GM23338 (cell line): ENCODE measurements at places on chromosomes 12 and 14. TPM values are rescaled to one million over a fixed set of nuclear protein-coding genes. Genes with fewer than 3 reads are reported as not detected.

DNA sequence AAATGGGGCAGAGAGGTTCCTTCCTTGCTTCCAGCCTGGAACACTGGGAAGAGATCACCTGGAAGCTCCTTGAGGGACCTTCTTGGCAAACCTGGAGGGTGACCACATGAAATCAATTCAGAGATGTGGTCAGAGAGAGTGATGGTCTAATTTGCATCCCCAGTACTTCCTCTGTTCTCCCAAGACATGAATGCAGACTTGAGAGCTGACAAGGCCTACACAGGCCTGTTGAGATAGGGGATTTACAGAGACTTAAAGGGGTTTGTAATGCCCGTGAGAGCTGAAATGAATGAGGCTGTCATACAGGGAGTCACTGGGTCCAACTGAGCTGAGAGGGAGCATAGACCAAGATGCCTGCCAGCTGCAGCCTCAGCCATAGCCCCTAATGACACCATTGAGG, 45.1 kb downstream of the TMX1 start:
- H3K27me3 ChIP-seq = no peaks in the 10 kb centered on the region
- no peaks in the 10 kb centered on the region for H3K4me1 ChIP-seq
- H3K27ac ChIP-seq = no peak overlapping the region
- no peak overlapping the region for H3K4me3 ChIP-seq

DNA sequence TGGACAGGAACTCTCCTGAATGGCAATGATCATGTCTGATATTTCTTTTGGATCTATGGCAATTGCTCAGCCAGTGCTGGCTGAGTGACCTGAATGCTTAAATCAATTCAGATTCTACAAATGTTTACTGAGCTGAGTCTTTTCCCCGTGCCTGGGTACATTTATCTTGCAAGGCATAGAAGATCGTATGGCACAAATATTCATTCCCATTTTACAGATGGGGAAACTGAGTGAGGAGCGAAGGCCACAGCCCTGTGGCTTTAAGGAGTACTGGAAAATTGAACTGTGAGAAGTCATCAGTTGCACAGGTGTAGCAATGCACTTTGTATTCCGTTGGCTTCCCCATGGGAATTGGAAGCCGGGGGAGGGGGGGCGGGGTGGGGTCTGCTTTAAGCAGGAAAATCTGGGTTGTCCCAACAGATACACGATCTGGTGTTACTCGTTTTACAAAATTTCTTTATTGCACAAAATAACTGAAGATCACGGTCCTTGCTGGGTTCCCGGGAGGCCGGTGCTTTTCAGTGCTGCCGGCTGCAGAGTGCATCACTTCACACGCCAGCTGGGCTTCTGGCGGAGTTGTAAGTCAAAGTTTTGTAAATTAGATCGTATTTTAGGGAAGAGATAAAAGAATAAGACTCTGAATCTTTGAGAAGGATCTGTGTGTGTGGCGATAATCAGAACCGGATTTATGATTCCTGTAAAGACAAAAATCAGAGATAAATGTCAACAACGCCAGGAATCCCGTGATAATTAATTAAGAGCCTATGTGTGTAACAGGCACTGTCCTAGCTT, 75.0 kb upstream of the MAP1LC3B2 start:
- no peaks in the 10 kb centered on the region for H3K27me3 ChIP-seq
- H3K4me1 ChIP-seq = no peaks in the 10 kb centered on the region
- H3K4me3 ChIP-seq = no peak overlapping the region
- no peaks in the 10 kb centered on the region for H3K36me3 ChIP-seq
- no peak overlapping the region for H3K27ac ChIP-seq
- DNase-seq = no peak

- H3K4me3 ChIP-seq = no peak overlapping the region
- H3K27ac ChIP-seq = no peak overlapping the region
- H3K27me3 ChIP-seq = no peaks in the 10 kb centered on the region
- DNase-seq = no peak
- peaks cover 17% of the 10 kb centered on the region for H3K4me1 ChIP-seq
These were observed 4.3 kb upstream of the TPI1 start for GRCh38 chr12:6863033-6863432.

GRCh38 chr14:97594306-97594705, 797.1 kb downstream of the VRK1 start:
- no peaks in the 10 kb centered on the region for H3K36me3 ChIP-seq
- no peaks in the 10 kb centered on the region for H3K4me1 ChIP-seq
- no peak overlapping the region for H3K4me3 ChIP-seq
- no peak overlapping the region for H3K27ac ChIP-seq
- DNase-seq = no peak

- DNase-seq = peak; percentile 88
- H3K4me1 ChIP-seq = no peaks in the 10 kb centered on the region
- no peaks in the 10 kb centered on the region for H3K27me3 ChIP-seq
- no peaks in the 10 kb centered on the region for H3K36me3 ChIP-seq
- H3K4me3 ChIP-seq = no peak overlapping the region
These were observed 235.0 kb downstream of the ATP23 start for GRCh38 chr12:58176296-58176869.

- no peak for DNase-seq
- no peaks in the 10 kb centered on the region for H3K27me3 ChIP-seq
- H3K4me1 ChIP-seq = no peaks in the 10 kb centered on the region
- H3K27ac ChIP-seq = no peak overlapping the region
- H3K4me3 ChIP-seq = no peak overlapping the region
These were observed 358.8 kb downstream of the GLT1D1 start for GRCh38 chr12:129211862-129212630.

DNA sequence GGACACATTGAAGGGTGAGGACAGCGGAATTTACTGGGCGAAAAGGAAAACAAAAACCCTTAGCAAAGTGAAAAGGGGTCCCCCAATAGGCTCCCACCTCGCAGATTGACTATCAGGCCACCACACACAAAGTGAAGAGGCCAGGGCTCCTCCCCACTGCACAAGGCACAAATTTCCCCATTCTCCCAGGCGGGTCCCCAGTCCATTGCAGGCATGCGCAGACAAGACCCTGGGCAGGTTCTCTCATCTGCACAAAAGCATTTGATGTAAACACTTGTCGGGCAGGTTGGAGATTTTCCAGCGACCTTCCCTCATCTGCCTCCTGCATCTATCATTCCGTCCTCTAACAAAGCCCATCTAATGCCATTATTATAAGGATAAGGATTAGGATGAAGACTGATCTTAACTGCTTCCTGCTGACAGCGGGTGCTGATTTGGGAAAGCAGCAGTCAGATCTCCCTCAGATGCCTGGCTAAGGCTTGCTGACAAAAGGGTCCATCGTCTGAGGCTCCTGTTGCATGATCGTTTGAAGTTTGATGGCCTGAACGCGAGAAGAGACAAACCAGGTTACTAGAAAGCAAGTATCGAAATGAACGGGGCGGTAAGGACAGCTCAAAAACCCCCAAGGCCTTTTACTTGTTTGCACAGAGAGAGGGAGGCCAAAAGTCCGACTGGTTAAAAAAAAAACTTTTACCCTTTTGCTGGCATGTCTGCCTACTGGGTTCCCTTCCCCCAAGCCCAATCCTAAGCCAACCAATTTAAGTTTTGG, 14.4 kb downstream of the ASCL4 start:
- H3K27me3 ChIP-seq = no peaks in the 10 kb centered on the region
- peaks cover 8% of the 10 kb centered on the region for H3K4me1 ChIP-seq
- DNase-seq = no peak
- H3K4me3 ChIP-seq = no peak overlapping the region
- H3K27ac ChIP-seq = no peak overlapping the region

DNA sequence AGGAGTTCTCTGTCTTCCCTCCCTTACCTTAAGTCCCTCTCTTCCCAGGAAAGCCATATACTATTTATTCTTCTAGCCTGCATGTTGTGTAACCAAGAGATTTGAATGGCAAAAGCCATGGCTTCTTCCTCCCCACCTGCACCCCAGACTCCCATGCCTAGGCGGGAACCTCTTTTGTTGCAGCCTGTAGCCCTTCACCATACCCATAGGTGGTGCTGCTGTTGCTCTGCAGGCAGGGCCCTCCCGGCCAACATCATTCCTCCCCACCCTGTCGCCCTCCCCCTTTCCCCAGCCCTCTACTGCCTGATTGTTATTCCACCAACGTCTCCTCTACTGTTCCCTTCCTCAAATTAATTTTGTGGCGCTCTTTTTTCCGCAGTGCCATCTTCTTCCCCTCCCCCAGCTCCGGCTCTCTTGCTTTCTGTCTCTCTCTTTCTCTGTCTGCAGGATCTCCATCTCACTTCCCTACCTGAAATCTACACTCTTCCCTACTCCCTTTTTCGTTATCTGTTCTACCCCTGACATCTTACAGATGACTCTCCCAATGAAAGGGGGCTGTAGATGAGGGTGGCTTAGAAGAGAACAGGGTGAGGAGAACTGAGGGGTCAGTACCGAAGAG, 13.8 kb downstream of the NGDN start:
- H3K27ac ChIP-seq = peak overlapping the region; percentile 96
- peak; percentile 93 for DNase-seq
- peaks cover 51% of the 10 kb centered on the region for H3K4me1 ChIP-seq
- H3K36me3 ChIP-seq = no peaks in the 10 kb centered on the region; the same call in 1 of the 2 replicates
- H3K4me3 ChIP-seq = peak overlapping the region; percentile 43
- no peaks in the 10 kb centered on the region for H3K27me3 ChIP-seq

DNA sequence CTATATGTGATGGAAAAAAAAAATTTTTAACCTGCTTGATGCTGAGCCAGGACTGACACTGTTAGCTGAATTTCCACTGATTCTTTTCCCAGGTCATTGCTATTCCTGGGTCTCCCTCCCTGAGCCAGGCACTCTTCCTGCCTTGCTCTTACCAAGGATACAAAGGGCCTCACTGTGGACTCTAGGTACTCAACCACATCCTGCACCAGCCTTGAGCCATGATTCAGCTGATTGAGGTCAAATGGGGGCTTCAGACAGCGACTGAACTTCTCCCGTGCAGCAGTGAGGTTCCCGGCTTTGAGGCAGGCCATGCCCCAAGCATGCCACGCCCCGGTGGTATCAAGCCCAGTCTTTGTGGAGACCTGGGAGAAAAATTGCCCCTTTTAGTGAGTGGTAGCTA, 54.3 kb downstream of the ZFYVE26 start:
- no peaks in the 10 kb centered on the region; the same call in 1 of the 2 replicates for H3K36me3 ChIP-seq
- no peak overlapping the region for H3K4me3 ChIP-seq
- no peaks in the 10 kb centered on the region for H3K27me3 ChIP-seq
- no peak for DNase-seq
- no peak overlapping the region for H3K27ac ChIP-seq
- H3K4me1 ChIP-seq = no peaks in the 10 kb centered on the region

GRCh38 chr14:92688434-92689375, 59.7 kb downstream of the LGMN start:
- H3K27me3 ChIP-seq = peaks cover 23% of the 10 kb centered on the region
- no peaks in the 10 kb centered on the region for H3K36me3 ChIP-seq
- H3K4me3 ChIP-seq = peak overlapping the region; percentile 63

DNA sequence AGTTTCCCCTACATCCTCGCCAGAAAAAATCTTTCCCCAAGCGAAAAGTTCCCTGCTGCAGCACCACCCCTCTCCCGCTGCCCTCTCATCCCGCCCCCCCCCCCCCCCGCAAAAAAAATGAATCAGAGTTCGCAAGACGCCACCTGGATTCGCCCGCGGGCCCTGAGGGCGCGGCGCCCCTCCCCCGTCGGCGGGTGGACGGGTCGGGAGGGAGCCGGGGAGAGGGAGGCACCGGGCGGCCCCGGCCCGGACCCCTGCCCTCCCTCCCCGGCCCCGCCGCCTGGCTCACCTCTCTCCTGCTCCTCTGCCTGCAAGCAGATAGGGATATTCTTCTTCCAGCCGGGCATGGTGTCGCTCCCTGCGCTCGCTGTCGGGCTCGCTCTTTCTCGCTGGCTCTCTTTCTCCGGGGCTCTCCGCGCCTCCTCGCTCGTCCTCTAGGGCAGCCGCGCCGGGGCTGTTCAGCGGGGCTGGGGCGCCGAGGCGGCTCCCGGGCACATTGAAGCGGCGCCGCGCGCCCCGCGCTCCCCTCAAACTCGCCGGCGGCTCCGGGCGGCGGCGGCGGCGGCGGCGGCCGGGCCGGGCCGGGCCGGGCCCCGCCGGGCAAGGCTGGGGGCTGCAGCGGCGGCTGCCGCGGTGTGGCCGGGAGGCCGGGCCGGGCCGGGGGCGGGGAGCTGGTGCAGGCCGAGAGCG, 200.3 kb upstream of the CAND1 start:
- H3K4me3 ChIP-seq = peak overlapping the region; percentile 86
- no peak overlapping the region for H3K27ac ChIP-seq
- peak; percentile 74 for DNase-seq
- peaks cover 19% of the 10 kb centered on the region for H3K4me1 ChIP-seq

DNA sequence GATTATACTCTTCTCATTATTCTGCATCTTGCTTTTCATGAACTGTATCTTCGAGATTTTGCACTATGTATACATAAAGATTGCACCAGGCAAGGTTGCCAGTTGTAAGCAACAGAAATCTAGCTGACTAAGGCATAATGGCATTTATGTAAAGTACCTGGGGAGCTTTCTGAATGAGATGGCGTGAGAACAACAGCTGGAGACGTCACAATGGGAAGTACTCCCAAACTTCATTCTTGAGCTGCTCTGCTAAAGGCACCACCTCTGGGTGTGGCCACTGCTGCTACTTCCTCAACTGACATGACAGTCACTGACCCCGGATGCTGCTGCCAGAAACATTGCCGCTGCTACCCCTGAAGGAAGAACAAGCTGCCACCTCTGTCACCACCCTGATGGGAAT, 220.7 kb downstream of the NOVA1 start:
- no peaks in the 10 kb centered on the region for H3K4me1 ChIP-seq
- no peaks in the 10 kb centered on the region; the same call in 1 of the 2 replicates for H3K36me3 ChIP-seq
- no peaks in the 10 kb centered on the region for H3K27me3 ChIP-seq
- DNase-seq = peak; percentile 59

GRCh38 chr14:80906946-80907345, 34.6 kb downstream of the CEP128 start:
- no peak for DNase-seq
- H3K4me1 ChIP-seq = no peaks in the 10 kb centered on the region
- H3K27me3 ChIP-seq = no peaks in the 10 kb centered on the region
- H3K4me3 ChIP-seq = no peak overlapping the region
- no peak overlapping the region for H3K27ac ChIP-seq

DNA sequence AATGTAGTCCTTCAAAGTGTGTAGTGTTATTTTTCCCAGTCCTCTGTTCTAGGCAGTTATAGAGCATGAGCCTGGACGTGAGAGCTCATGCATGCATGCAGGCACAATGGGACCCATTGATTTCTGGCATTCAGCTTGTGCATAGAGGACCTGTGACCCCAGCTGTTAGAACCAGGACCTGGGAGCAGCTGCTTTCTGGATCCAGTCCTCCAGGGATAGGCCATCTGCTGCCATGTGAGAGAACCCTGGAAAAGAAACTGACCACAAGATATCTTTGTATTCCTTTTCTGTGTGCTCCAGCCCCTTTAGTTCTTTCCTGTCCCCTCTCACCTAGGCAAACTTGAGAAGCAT, 76.9 kb downstream of the SUSD6 start:
- no peaks in the 10 kb centered on the region for H3K4me1 ChIP-seq
- H3K27ac ChIP-seq = no peak overlapping the region
- H3K4me3 ChIP-seq = no peak overlapping the region

The IL31 gene
- not detected in 2 replicates for polyA plus RNA-seq

The SLC5A8 gene
- 0.10 TPM in 1 of 2 replicates, not detected in the other for polyA plus RNA-seq

The NUAK1 gene
- polyA plus RNA-seq = 4.7 and 5.4 TPM in 2 replicates

The NEUROD4 gene
- 0.05 and 0.13 TPM in 2 replicates for polyA plus RNA-seq

The FOXA1 gene
- 0.12 TPM in 1 of 2 replicates, not detected in the other for polyA plus RNA-seq

The PRDM4 gene
- polyA plus RNA-seq = 4.9 and 5.2 TPM in 2 replicates

The PLEKHD1 gene
- polyA plus RNA-seq = 0.14 and 0.19 TPM in 2 replicates

The MYBPC1 gene
- 0.18 TPM in 1 of 2 replicates, not detected in the other for polyA plus RNA-seq
